Activated CD4-positive, alpha-beta T cell treated with anti-CD3 and anti-CD28 coated beads, Interleukin-10, Interleukin-2, amounts not matched to agents 100 ng/mL and 50 ng/mL, durations not matched to agents 16 hours and 8 hours (primary cell): ENCODE measurements at places on chromosomes 2 and 18.

GRCh38 chr18:79826966-79827365, 29.2 kb downstream of the KCNG2 start:
- no peak for DNase-seq

GRCh38 chr2:69238449-69239031, 148.5 kb downstream of the GFPT1 start:
- no peak for DNase-seq

- no peak for DNase-seq
Measured at GRCh38 chr2:119809339-119810048, 49.8 kb downstream of the PTPN4 start.

DNA sequence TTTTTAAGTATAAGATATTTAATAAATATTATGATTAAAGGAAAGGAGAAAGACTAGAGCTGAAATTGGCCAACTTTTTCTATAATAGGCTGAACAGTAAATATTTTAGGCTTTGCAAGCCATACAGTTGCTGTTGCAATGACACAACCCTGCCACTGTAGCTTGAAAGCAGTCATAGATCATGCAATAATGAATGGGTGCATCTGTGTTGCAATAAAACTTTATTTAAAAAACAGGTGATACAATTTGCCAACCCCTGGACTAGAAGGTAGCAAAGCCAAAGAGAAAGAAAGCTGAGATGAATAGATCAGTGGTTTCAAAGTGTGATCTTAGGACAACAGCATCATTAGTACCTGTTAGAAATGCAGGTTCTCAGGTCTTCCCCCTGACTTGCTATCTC, 219.1 kb downstream of the SETBP1 start:
- no peak for DNase-seq

DNA sequence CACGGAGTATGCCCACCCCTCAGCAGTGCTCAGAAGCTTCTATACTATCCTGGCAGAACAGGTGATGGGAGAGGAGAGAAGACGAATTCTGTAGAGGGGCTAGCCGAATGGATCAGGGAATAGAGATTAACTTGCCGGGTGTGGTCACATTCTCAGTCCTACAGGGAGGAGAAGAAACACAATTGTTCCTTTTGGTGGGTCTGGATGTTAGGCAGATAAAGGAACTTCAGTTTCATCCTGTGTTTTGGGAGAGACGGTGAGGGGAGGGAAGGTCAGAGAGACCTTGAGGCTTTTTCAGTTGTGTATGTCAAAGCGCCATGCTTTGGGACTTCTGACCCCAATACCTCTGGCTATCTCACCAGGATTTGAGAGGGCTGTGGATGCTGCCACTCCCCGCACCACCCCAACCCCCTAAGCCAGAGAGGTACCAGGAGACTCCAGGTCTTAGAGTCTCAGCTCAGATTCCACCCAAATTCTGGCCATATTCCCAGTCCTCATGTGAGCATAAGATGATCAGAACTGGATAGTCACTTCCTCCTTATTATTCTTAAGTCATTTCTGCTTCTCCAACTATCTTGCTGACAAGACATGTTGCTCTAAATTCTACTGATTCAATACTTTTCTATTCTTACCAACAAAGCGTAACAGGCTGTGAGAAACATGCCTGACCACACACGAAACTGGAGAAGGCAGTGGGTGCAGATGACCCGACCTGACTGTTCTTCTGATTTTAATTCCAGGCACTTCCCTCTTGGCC, 2.3 kb upstream of the TMEM37 start:
- DNase-seq: no peak

DNA sequence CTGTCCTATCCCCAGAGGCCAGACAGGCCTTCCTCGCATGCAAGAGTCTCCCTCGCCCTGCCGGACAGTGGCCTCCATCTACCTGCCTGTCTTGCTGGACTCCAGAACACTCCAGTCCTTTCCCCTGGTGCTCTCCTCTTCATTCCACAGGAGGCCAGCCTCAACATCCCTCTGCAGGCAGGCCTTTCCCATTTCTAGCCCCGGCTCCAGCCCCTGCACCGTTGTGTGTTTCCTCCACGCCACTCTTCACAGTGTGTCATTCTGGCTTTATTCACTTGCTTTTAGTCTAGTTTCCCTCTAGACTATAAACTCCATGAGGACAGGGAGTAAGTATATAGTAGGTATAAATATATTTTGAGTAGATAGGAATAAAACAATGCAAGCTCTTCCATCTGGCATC, 81.2 kb downstream of the LOXHD1 start:
- no peak for DNase-seq

DNA sequence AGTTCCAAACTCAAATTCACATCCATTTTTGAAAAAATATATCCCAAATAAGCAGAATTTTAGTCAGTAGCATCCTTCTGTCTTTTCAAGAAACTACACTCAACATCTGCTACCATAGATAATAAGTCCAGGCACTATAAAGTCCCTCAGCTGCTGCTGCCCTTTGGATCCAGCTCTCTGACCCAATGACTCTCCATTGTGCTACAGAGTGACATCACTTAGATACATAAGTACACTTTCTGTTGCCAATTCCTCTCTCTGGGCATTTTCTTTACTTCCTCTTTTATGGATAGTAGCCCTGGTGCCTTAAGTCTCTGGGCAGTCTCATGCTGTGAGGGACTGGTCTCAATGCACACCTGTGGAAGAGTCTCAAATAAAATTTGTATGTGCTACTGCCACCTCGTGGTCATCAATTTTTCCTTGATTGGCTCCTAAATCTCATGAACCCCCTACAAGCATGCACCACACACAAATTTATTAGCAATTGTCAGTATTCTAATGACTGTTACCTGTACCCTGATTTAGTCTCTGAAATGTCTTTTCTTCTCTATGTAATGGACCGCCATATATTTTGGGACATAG, 219.2 kb downstream of the LRP1B start:
- DNase-seq: peak; percentile 8

- DNase-seq: no peak
Measured at GRCh38 chr2:239021651-239022436, 174.0 kb downstream of the TWIST2 start.

DNA sequence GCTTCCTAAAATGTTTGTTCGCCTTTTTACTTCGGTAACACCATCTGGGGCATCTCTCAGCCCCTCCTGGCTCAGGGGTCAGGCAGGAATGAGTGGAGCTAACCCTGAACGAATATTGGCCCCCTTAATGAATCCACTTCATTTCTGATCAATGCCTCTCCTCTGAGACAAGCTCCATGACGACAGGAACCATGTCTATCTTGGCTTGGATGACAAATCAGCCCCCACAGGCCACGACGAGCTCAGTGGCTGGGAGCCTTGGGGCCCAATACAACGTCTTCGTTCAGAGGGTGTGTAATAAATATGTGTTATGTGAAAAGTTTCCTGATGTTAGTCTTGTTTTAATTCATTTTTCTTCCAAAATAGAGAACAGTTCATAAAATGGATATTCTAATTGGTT, 133.0 kb downstream of the COL6A3 start:
- DNase-seq: no peak

DNA sequence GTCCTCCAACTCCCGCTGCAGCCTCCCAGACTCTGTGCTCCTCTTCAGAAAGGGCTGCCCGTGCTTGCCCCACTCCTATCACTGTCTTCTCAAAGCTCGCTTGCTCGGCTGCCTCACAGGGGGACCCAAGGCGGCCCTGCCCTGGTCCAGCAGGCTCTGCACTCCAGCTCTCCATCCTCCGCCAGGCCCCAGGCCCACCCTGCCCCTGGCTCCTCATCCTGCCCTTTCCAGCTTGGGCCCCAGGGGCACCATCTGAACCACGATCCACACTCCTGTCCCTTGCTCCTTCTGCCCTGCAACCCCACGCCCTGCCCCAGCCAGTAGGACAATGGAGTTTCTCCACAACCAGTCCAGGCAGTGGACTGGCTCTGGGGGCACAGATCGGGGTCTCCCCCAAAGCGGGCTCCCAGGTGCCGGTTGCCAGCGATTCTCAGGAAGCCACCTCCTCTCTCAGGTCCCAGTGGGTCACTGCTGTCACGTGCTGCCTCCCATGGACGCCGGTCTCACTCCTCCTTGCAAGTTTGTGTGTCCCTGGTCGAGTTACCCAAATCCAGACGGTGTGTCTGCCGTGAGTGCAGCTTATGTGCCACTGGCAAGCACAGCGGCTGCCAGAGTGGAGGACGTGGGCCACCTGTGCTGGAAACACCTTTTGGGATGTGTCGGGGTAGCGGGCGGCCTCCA, 238.5 kb downstream of the HDAC4 start:
- no peak for DNase-seq

GRCh38 chr18:76451396-76452331, 43.4 kb downstream of the ZNF516 start:
- DNase-seq: no peak

DNA sequence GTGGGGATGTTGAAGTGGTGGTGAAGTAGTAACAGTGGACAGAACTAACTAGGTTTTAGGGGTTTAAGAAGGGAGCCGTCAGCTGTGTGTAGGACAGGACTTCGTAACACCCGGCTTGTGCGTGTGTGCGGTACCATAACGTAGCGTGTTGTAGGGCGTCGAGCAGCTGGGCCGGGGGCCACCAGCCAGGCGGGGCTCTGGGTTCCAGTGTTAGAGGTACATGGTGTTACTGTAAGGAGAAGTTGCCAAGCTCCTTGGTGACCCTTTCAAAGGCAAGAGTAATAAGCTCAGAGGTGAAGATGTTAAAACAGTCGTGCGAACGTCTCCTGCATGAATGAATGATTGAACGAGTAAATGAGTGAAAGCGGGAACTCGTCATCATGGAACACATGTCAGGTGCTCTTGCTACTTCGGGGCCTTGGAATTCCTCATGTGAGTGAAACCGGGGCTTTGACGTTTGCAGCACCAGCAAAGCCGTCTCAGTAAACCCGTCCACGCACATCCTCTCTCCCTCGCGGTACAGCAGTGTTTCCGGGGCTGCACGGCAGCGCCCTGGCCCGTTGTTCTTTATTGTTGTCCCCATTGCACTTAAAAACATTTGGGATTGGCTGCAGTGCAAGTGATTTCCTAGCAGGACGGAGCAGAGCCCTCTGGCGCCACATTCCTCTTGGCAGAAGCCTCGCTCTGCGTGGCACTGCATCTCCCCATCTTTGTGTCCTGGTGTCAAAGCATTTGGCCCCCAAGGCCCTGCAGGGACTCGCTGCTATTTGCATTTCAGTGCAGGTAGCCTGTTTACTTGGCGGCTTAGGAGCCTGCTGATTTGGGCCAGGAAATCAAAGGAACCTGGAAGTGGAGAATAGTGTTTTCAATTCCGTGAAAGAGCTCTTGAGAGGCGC, 115.0 kb downstream of the GBX2 start:
- no peak for DNase-seq

GRCh38 chr2:24749069-24749691, 44.0 kb downstream of the PTRHD1 start:
- no peak for DNase-seq

GRCh38 chr18:21747268-21747667, 6.7 kb downstream of the MIB1 start:
- no peak for DNase-seq

DNA sequence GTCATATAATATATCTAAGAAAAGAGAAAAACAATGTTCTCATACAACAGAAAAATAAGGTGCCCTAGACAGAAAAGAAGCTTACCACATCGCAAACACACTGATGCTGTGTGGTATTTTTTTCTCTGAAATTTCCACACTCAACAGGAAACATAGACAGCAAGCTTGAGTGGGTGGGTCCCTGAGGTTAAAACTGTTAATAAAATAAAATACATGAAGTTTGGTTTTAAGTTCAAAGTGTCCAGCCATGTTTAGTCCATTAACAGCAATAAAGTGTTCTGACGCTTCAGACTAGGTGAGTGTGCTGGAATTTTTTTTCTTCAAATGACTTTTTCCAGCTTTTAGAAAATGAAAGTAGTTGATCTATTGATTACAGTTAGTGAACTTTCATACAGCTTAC, 83.3 kb upstream of the EPB41L5 start:
- DNase-seq: peak; percentile 52

- no peak for DNase-seq
Measured at GRCh38 chr2:218962859-218963492, 3.5 kb downstream of the CDK5R2 start.

- peak; percentile 88 for DNase-seq
Measured at GRCh38 chr18:44758861-44759631, 78.4 kb downstream of the SETBP1 start.

DNA sequence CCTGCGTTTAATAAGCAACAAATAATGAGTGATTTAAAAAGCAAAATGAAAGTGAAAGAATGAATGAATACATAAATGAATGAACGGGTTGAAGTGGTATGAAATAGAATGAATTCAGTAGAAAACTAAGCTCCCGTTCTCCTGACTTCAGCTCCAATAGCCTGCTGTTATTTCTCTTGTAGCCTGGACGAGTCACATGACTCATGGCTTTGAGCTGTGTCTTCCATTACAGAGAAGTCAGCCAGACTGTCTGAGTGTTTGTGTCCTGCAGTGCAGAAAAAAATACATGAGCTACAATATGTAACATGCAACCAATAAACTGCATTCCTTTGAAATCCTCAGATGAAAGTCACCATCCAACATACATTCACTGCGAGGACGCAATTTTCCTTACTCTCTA, 21.2 kb downstream of the SCG2 start:
- DNase-seq: no peak

GRCh38 chr2:13401312-13401711, 684.6 kb downstream of the TRIB2 start:
- DNase-seq: no peak

DNA sequence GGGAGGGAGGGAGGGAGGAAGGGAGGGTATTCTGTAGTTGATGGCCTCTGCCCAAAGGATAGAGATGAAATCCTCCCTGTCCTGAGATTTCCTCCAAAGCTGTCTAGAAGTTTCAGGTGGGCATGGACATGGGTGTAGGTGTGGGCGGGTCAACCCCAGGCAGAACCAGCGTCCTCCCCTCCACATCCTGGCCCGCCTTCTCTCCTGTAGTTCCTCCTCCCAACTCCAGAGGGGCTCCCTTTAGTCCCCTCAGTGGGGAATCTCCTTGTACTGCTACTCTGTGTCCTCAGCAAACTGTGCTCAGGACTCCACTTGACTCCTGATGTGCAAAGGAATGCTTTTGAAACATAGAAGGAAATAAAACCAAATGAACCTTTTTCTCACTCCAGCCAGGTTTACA, 88.1 kb downstream of the MRPS9 start:
- no peak for DNase-seq

- DNase-seq: no peak
Measured at GRCh38 chr2:67065046-67065445, 332.1 kb upstream of the ETAA1 start.

DNA sequence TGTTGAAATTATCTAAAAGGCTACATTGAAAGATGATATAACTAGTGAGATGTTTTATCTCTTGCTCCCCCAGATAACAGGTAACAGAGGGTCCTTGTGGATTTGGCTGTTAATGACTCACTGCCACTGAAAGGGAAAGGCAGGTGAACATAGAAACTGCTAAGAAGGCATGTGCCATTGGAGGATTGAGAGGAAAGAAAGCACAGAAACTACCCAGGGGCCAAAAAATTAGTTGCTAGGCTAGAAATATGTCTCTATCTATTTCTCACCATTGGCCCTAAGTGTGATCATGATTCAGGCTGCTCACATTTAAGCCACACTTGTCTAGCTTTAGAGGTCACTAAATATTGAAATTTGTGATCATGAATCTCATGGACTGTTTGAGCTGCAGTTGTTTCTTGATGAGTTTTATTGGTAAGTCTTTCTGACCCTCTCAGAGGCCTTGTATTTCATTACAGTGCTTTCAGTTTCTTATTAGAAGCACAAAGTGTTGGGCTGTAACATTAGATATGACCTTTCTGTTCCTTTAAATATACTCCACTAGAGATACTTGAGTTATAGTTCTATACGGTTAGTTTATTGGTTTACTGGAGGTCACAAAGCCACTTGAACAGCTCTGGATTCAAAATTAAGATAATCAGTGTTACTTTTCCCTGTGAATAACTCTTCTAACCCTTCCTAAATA, 26.2 kb downstream of the NAB1 start:
- no peak for DNase-seq
